ENCODE measurements at places on chromosomes 2 and 18.

DNA sequence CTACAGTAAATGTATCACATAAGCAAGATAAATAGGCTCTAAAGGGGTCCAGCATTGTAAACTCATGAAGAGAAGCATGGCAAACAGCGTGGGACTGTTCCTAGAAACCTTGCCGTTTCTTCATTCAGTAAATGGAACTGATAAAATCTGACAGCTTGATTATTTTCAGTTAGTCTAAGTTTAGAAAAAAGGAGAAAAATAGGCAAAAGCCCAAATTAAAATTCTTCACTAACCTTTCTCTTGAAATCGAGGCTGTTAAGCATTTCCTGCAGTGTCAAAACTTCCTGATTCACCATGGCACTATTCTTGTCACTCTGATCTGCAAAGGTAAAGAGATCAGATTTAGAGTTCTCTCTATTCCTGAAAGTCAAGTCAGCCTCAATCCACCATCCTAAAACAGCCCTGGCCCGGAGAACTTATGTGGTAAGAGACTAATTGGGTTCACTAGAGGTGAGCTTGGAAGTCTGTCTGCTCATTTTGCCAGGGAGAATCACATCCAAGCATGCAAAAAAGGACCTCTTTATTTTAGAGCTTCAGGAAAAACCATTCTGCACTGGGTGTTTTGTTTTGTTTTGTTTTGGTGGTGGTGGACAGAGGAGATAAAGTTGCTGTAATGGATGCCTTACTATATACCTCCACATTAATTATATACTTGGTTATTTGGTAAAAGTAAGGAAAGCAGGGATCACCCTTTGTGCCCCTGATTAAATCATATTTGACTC is 52.4 kb upstream of the STAT1 start:
- no peak for DNase-seq

DNA sequence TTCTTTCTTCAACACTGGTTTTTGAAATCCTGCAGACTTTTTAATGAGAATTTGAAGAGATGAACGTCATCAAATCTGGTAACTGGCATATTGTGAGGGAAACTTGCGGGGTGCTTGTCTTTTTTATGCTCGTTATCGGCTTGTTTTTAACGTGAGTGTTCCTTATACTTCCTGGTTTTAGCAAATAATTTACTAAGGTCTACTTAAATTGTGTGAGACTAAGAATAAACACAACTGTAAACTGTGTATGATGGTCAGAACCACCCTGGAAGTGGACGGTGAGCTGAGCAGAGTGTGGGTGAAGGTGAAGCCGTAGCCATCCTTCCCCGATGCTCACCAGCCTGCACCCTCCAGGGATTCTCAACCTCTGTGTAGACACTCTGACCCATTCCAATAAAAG is 82.3 kb upstream of the CDC42EP3 start:
- DNase-seq = no peak

- DNase-seq = peak; percentile 82
Observed at GRCh38 chr18:79525556-79526467, 130.1 kb downstream of the NFATC1 start.

- no peak for DNase-seq
Observed at GRCh38 chr18:76518860-76519538, 24.0 kb upstream of the ZNF516 start.

DNA sequence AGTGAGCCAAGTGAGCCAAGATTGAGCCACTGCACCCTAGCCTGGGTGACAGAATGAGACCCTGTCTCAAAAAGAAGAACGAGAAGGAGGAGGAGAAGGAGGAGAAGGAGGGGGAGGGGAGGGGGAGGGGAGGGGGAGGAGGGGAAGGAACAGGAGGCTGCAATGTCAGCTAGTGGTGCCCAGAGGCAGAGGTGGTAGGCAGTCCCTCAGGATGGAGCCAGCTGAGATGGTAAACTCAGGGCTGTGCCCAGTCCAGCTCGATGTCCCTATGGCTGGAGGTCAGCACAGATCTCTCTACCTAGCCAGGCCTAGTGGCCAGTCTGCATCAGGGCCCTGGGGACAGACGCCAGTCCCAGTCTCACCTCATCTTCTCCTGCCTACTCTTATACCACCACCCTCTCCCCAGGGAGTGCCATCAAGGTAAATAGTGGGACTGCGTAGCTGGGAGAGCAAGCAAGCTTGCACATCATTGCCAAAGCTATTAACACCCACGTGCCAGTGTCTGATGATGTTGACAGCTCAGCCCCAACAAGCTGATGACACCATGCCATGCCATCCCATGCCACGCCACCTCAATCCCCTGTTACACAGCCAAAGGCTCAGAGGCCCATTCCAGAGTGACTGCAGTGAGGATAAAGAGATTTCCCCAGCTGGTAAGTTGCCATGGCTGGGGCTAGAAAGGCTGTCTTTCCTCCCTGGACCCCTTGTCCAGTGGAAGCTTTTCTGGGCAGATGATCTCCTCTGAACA is 7.6 kb upstream of the PLB1 start:
- no peak for DNase-seq

DNA sequence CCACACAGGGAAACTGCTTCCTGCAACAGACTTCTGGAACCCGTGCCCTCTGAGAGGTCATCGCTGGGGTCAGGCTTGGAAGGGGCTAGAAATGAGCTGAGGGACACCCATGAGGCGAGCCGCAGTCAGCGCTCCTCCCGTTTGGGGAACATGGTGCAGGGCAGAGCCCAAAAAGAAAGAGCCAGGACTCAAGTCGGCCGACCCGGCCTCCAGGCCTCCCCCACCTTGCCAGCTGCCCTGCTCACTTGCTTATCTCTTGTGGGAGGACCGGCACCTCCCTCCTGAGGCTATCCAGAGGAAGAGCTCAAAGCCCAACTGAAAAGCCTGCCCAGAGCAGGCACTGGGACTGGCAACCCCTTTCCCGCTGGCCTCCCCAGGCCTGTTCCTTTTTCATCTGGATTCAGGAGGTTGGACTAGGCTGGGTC is 43.6 kb downstream of the SCTR start:
- DNase-seq = peak; percentile 3

GRCh38 chr2:165369898-165370296 is 99.6 kb upstream of the CSRNP3 start:
- DNase-seq = no peak

- no peak for DNase-seq
Observed at GRCh38 chr2:20448246-20448976, 1.5 kb downstream of the RHOB start.

GRCh38 chr2:85748985-85749875 is 4.6 kb upstream of the ATOH8 start:
- peak; percentile 79 for DNase-seq

GRCh38 chr2:219392754-219393153 is 5.0 kb upstream of the DNPEP start:
- no peak for DNase-seq

DNA sequence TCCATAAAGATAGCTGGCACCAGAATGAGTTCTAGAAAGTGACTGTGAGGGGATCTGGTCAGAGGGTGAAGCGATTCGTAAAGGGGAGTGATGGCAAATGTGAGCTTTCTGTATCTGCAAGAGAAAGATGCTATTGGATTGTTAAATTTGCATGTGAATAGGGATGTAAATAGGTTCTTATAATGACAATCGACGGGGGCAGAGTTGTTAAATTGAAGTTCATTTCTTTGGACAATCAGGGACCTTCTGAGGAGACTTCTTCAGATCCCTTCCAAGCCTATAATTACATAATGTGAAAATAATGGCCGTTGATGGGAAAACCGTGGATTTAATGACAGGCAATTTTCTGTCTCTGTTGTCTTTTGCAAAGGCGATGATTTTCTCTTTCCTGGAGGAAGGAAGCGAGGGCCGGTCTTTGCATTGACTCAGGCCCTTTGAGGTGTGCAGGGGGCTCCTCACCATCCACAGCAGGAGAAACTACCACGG is 52.2 kb upstream of the TMEM18 start:
- DNase-seq = no peak

DNA sequence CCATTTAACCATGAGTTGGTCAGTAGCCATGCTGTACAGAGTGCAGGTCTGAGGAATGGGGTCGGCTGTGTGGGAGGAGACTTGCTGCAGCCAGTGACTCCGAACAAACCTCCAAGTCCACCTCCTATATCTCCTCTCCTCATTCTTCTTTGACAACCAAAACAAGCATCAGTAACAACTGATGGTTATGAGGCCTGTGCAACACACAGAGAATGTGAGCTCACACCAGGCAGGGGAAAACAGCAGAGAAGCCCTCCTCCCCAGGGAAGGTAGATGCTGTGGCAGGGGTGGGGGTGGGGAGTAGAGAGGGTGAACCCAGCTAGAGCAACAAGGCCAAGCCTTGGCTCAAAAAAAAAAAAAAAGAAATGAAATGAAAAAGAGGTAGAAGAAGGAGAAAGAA is 12.3 kb upstream of the CNGA3 start:
- DNase-seq = no peak

- no peak for DNase-seq
Observed at GRCh38 chr2:25169073-25169470, 692 bp upstream of the POMC start.

GRCh38 chr2:70728128-70728527 is 39.9 kb downstream of the ADD2 start:
- DNase-seq = no peak

DNA sequence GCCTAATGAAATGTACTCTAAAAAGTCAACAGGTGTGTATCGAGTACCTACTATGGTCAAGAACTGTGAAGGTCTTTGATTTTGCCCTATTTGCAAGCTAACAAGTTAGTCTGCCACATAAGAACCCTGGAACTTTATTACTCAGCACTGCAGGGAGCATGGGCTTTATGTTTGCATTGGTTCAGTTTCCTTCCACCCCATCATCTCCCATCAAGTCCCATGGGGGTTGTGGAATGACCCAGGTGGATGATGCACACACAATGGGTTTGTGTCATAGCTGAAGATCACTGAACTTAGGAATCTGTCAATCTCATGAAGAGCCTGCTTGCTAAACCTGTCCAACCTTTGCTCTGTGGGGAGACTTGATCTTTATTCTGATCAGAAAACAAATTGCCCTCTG is 265.5 kb downstream of the RPRM start:
- no peak for DNase-seq

DNA sequence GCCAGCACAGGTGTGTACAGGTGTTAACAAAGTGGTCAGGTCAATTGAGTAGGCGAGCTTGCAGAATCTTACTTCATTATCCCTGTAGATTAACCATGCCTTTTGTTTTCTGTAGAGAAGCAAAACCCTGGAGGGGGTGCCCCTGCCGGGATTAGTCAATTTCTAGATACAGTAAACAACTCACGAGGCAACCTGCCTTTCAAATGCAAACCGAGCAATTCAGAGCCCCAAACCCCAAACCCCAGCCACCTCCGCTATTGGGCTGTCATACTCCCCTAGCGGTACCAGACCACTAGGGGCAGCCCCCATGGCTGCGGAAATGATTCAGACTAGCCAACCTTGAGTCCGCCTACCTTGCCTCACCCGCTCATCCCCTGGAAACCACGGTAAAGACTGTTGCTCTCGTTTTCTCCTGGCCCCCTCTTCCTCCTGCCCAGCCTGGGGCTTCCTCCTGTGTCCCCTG is 61.4 kb upstream of the KIF5C start:
- no peak for DNase-seq

DNA sequence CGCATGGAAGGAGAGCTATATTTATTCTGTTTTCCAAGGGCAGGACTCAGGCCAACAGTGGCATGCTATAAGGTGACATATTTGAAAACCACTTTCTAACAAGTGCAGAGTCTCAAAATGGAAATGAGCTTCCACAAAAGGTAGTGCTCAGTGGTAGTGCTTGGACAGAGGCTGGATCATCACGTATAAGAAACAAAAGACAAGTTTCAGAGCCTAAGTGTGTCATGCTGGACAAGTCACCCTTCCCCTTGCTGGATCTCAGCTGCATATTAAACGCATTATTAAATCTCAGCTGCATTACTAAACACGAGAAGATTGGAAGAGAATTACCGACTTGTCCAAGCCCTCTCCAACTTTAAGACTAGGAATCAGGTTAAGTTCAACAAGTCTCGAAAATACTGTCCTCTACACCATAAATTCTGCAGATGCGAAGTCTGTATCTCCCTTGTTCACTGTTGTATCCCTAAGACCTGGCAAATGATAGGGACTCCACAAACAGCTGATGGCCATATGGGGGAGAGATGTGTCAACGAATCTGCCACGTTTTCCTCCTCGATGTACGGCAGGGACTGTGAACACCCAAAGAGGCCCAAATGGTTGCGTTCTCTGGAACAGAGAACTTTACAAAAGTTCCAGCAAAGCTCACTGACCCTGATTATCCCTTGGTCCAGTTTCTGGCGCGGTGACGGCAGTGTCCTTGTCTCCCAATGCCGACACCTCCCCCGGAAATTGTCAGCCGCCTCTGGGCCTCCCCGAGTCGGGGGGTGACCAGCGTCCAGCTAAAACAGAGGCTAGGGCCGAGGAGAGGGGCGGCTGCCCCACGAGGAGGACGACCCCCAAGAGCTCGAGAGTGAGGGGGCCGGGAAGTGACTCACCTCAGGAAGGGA is 611 bp downstream of the NOL10 start:
- DNase-seq = peak; percentile 46

- no peak for DNase-seq
Observed at GRCh38 chr2:52629944-52630343, 1137.7 kb upstream of the CHAC2 start.

DNA sequence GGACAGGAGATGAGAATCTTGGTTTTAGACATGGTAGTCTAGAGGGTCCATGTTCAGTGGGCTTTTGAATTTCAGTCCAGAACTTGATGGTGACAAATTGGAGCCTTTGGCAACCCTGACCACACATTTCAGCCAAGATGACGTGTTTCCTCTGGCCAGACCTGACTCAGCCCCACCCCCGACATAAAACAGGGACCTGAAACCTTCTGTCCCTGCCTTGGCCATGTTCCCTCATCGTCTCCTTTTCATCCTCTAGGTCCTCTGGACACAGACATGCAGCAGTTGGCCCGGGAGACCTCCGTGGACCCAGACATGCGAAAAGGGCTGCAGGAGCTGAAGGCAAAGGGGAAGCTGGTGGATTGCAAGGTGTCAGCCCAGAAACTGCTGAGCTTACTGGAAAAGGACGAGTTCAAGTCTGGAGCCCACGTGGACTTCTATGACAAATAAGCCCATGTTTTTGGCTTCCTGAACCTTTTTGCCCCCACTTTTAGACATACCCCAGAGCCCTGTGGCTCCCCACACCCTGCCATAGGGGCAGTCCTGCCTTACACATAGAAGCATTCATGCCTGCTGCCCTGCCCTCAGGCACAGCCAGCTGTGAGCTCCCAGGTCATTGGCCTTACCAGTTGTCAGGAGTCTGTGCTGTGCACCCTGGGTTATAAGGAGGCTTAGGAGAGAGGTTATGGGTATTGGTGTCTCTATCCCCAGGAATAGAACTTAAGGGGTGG is 4.0 kb downstream of the SPR start:
- DNase-seq = no peak

GRCh38 chr2:147937744-147938349 is 82.7 kb downstream of the ORC4 start:
- peak; percentile 43 for DNase-seq

DNA sequence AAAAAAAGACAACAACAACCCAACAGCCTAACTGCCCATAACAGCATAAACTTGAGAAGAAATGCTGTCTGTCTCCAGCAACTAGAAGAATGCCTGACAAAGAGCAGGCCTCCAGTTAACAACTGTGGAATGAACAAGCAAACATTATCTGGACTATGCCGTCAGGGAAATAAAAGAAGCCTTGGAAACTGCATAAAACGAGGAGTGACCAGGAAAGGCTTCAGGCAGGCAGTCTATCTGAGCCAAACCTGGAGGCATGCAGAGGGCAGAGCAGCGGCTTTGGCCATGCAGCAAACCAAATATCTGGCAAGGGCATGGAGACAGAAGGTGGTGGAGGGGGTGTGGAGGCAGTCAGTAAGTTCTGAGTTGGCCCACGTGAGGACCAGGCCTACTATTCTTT is 11.1 kb downstream of the HES6 start:
- DNase-seq = no peak
